ENCODE measurements at places on chromosomes 16 and 17. TPM values are rescaled to one million over a fixed set of nuclear protein-coding genes. Genes with fewer than 3 reads are reported as not detected.

The RAB40C gene
- total RNA-seq, result 25.9 TPM

The NACA2 gene
- not detected for total RNA-seq

The ABCA10 gene
- total RNA-seq, result 3.2 TPM

The LRRC59 gene
- 96.4 TPM for total RNA-seq

DNA sequence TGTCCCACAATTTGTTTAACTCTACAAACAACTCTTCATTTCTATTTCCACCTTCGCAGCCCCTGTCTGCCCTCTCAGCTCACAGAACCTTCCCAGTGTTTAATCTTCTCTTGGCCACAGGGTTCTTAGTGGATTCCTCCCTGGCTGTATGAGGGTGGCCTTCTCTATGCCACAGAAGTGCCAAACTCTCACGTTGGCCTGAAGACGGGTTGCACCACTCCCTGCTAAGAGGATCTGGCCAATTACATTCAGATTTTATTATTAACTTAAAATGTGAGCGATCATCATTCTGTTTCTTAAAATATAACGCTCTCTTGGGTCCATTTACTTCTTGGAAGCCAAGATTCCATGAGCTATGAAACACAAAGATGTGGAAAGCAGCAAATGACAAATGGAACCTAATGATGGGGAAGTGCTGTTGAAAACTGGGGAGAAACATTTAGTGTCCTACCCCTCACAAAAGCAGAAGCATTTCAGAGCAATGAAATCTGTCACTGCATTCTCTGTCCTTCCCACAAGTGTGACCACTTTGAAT, 91.3 kb upstream of the NOG start:
- DNase-seq, result no peak

- no peak for DNase-seq
These were observed 6.4 kb downstream of the SLC16A3 start for GRCh38 chr17:82235056-82235774.

- no peak for DNase-seq
These were observed 28.0 kb downstream of the BLMH start for GRCh38 chr17:30263552-30264333.

DNA sequence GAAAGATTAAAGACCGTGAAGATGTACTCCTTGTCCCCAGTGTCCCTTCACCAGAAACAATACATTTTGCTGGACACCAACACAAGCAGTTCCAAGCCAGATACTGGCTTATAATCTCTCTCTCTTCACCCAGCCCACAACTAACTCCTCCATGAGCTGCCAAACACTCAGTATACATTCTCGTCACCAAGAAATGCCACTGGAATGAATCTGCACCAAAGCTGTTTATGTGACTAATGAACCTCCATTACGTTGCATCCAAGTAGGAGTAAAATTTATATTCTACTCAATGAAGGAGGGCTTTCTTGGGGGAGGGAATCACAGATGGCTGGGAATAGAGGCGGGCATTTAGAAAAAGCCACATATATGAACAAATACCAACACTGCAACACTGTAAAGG, 20.9 kb upstream of the SOX9 start:
- no peak for DNase-seq

- no peak for DNase-seq
These were observed 140.2 kb upstream of the ADAMTS18 start for GRCh38 chr16:77574867-77575624.

GRCh38 chr16:14249291-14250032, 178.3 kb downstream of the MRTFB start:
- DNase-seq, result no peak

- DNase-seq, result no peak
These were observed 55.3 kb downstream of the NUP88 start for GRCh38 chr17:5364156-5364555.

- no peak for DNase-seq
These were observed 1.2 kb downstream of the EPN3 start for GRCh38 chr17:50533720-50534148.
